ENCODE measurements at places on chromosomes 11 and 22.

- no peak for DNase-seq
These were observed 8.2 kb downstream of the GGT5 start for GRCh38 chr22:24236656-24237055.

DNA sequence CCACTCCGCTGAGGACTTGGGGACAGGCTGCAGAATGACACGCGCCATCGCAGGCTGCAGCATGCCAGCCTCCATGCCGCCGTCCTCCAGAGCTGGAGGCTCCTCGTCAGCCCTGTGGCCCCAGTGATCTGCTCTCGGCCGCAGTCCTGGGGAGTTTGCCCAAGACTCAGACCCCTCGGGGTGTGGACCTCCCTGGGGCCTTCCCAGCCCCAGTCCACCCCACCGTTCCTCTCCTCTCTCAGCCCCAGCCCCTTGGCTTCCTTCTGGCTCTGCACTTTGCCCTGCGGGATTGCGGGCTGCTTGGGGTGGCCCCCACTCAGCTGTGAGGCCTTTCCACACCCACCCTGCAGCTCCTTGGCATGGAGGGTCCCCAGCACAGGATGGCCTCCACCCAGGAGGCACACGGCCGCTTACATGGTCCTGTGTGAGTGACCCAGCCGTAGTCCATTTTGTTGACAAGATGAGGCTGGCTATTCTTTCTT, 414.9 kb downstream of the TBC1D22A start:
- no peak for DNase-seq

GRCh38 chr11:130827451-130828377, 88.6 kb downstream of the SNX19 start:
- DNase-seq = peak; percentile 85

DNA sequence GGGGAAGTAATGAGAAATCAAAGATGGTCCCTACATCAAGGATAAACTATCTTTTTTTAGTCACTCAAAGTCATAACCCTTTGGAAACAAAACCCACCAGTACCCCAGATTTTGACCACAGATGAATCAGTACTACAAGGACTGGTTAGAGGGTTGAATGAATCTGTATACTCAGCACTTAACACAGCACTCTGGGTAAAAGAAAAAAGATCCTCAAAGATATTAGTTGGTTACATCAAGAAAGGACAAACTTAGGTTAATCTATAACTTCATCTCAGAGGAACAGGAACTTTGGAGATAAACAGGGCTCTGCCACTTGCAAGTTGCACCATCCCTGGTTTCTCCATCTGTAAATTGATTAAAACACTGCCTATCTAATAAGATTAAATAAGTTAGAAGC, 18.8 kb downstream of the SC5D start:
- no peak for DNase-seq

GRCh38 chr11:67663532-67664212, 10.8 kb downstream of the ALDH3B2 start:
- no peak for DNase-seq

- DNase-seq = no peak
These were observed 76.7 kb upstream of the WNT7B start for GRCh38 chr22:46053563-46054090.

GRCh38 chr11:134370526-134371435, 39.0 kb downstream of the GLB1L2 start:
- no peak for DNase-seq

DNA sequence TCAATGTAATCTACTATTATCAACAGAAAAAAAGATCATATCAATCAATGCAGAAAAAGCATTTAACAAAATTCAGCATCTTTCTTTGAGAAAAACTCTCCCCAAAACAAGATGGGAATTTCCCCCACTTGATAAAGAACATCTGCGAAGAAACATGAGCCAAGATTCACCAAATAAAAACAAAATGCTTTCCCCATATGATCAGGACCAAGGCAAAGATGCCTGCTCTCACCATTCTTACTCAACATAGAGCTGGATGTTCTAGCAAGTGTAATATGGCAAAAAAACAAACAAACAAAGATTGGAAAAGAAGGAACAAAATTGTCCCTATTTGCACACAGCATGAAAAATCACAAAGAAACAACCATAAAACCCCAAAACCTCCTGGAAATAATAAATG, 23.4 kb downstream of the SHANK2 start:
- DNase-seq = no peak

DNA sequence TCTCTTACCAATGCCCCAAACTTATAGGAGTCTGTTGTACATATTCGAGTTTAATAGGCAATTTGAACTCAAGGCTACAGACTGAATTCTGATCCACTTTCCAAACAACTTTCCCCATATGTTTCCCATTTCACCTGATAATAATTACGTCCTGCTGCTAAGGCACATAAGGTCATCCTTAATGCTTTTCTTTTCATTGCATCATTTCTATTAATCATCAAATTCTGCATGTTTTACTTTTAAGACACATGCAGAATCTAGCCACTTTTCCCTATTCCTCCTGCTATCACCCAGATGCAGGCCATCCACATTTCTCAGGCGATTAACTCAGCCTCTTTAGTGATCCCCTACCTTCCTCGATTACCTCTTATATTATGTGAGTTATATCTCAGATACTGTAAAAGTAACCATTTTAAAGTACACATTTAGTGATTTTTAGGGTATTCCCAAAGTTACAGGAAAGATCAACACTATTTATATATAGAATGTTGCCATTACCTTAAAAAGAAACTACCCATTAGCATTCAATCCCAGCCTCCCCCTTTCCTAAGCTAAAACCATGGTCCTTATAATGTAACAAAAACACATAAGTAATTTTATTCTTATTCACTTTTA, 14.9 kb downstream of the XKR3 start:
- no peak for DNase-seq

GRCh38 chr11:112222303-112222702, 3.9 kb upstream of the PTS start:
- no peak for DNase-seq

- DNase-seq = peak; percentile 46
These were observed 86.1 kb upstream of the ZBED5 start for GRCh38 chr11:10943968-10944367.

- DNase-seq = no peak
These were observed 42.3 kb downstream of the ARHGEF12 start for GRCh38 chr11:120378474-120378873.

GRCh38 chr11:83364500-83365045, 78.4 kb upstream of the CCDC90B start:
- no peak for DNase-seq

DNA sequence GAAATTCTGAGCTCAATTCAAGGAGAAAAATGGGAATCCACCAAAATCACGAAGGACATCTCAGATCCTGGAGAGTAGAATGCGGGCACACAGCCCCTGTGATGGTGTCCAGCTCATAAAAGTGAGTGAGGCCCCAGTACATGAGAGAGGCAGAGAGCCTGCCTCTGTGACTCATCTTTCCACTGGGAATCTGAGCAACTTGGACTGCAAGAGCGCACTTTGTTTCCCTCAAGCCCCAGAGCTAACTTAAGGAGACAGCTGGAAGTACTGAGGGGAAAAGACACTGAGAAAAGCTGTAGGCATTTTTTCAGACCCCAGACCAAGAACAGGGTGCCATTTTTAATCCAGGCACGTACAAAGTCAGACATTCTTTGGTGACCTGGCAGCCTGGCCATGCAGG, 273.7 kb downstream of the C11orf87 start:
- peak; percentile 7 for DNase-seq

DNA sequence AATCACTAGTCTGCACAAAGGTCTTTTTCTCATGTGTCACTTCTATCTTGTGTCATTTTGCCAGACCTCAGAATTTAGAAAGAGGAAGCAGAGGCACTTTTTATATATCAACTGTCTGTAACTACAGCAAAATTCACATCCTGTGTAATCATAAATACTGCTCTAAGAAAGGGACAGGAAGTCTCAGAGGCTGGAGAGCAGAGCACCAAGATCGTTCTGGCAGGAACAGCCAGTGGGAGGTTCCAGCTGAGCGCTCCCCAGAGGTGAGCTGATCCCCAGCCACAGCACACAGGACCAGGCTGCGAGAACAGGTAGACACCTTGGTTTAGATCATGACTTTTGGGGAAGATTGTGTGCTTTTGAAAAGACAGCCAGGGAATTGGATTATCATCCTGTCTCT, at the start of gene MS4A7:
Gene MS4A7, plus strand, starts transcription at position 179 of the 400 bp plus-strand sequence. CDS start 4,610 bp downstream, outside the sequence.
- DNase-seq = no peak

DNA sequence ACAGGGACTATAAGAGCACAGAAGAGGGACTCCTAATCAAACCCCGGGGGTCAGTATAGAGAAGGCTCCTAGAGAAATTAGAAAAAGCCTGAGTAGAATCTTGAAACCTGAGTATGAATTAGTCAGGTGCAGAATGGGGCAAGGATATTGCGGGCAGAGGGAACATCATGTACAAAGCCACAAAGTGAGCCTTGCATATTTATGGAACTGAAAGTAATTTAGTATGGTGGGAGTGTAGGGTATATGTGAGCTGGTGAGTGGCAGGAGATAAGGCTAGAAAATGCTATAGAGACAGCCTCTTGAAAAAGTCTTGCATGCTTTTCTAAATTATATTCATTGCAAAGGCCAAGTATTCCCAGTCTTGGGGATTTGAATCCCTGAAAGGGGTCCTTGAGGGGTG, 93.7 kb downstream of the STIM1 start:
- DNase-seq = no peak

DNA sequence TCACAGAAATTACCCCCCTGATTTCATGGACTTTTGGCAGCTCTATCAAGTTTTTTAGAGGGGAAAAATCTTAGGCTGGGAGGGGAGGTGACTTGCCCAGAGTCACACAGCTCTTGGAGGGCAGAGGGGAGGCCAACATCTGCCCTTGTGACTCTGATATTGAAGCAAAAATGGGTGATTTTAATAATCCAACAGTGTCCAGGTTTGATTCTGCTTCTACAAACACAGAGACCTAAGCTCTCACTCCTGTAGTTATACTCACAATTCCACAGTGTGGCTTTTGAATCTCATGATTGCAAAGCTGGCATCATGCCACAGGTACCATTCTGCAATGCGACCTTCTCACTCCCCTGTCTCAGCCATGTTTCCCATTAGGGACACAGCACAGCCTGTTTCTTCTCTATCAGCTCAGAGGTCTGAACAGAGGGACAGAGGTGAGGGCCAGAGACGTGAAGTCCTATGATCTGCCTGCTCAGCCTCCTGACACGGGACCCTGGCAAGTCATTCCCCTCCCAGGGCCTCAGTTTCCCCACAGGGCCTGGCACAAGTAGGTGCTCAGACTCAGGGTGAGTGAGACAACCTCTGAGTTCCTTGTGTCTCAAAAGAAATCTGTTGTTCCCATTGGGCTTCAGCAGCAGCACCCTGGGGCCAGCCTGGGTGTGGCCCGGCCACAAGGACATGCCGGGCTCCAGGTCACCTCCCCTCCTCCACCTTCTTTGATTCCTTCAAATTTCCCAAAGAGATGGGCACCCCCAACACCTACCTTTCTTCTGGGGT, 766 bp downstream of the APOL2 start:
- no peak for DNase-seq

DNA sequence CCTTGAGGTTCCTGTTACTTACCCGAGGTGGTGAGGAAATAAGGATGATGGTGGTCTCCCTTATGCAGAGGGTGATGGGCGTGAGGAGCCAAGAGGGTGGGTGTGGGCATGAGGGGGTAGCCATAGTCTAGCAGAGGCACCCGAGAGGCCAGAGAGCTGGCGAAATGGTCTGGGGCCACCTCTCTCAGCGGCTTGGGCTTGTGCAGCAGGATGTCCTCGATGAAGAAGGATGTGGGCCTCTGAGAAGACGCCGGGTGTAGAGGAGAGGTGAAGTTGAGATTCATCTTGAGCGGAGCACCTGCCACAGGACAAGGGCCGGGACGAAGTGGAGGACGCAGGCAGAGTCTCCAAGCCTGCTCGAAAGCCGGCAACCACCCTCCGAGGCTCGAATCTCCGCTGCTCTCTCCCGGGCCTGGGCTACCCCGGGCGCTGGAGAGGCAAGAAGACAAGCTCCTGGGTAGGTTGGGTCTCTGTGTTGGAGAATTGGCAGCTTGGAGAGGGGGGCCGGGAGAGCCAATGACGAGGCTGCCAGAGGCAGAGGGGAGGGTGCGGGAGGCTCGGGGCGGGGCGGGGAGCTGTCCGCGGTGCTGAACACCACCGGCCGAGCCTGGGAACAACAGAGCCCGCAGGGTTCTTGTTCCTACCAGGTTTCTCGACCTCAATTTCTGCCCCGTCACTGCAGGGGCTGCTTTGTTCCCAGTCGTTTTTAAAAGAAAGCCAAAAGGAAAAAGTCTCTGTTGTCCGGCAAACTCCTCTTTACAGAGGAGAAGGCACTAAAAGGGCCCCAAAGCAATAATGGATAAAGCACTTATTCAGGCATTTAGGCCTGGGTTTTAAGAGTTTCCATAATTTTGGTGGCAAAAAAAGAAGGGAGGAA, at the start of gene BSX:
Gene BSX, minus strand, starts transcription at position 447 of the 877 bp plus-strand sequence. Its CDS starts 163 bp downstream, at position 284.
- DNase-seq = peak; percentile 38

DNA sequence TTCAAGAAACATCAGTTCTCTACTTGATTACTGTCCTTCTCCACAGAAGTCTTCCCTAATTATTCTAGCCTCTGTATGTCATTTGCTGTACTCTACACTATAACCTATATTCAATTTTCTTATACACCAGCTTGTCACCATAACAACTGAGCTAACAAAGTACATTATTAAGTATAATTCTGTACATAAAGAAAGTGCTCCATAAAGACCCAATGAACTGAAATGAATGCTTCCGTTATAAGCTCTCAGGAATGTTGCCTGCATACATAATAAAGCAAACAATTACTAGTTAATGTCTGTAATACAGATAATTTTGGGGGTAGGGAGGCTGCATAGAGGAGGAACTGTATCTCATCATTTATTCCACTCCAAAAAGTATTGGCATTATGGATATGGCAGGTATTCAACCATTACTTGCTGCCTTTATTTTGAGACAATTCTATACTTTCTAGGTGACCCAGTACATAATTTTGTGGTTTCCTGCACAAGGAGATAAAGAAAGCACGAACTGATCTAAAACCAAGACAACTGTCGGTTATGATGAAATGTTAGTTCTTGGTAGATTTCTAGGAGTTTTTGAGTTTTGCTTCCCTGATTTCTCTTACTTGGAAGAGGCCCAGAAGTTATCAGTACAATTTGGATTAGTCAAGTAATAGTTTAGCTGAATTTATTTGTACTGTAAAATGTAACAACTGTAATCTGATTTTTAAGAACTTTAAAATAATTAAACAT, 202.5 kb downstream of the SBF2 start:
- DNase-seq = no peak

DNA sequence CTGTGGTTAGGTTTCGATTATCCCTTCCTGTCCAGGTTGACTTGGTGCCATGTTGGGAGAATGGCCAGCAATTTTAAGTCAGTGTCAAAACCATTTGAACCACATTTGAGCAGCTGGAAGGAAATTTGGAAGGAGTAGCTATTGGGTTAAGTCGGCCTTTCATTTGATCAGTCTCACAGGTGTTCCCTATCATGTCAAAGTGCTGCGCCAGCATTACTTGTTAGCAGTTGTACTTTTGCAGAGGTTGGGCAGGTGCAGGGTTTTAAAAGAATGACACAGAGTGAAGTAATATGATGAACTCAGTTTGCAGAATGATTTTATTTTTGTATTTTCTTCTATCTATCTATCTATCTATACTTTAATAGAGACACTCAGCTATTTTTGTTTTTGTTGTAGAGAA, 6.4 kb upstream of the TYMP start:
- DNase-seq = no peak

GRCh38 chr11:119845756-119846155, 116.8 kb upstream of the NECTIN1 start:
- DNase-seq = no peak
